Stimulated activated CD4-positive, alpha-beta T cell treated with anti-CD3 and anti-CD28 coated beads, Interleukin-15, amount 100 ng/mL, for 48 hours (primary cell): ENCODE measurements at places on chromosomes 2 and 18.

- DNase-seq = no peak
Observed at GRCh38 chr2:186718903-186719302, 25.0 kb downstream of the FAM171B start.

DNA sequence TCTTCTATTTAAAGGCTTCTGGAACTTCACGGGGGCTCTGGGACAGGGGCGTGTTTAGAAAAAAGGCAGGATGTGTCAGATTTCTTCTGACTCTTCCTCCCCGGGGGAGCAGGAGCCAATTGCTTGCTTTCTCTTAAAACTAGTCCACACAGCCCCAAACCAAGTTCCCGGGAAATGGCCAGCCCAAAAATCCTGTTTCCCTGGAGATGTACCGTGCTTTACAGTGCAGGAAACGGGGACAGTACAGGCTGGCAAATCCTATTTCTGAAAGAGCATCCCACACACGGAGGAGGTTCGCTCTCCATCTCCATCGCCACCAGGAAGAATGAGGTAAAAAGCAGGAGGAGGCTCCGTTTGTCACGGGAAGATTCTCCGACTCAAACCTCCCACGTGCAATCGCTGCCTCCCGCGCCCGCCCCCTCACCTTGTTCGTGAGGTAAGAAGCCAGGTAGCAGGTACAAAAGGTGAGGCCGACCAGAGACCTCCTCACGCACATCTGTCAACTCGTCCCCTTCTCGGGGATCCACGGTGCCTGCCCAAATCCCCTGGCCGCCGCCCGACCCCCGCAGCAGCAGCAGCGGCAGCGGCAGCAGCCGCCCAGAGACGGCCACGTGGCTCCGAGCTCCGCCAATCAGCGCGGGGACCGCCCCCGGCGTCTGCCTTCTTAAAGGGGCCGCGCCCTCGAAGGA, 15.6 kb upstream of the RIOK3 start:
- peak; percentile 75 for DNase-seq

DNA sequence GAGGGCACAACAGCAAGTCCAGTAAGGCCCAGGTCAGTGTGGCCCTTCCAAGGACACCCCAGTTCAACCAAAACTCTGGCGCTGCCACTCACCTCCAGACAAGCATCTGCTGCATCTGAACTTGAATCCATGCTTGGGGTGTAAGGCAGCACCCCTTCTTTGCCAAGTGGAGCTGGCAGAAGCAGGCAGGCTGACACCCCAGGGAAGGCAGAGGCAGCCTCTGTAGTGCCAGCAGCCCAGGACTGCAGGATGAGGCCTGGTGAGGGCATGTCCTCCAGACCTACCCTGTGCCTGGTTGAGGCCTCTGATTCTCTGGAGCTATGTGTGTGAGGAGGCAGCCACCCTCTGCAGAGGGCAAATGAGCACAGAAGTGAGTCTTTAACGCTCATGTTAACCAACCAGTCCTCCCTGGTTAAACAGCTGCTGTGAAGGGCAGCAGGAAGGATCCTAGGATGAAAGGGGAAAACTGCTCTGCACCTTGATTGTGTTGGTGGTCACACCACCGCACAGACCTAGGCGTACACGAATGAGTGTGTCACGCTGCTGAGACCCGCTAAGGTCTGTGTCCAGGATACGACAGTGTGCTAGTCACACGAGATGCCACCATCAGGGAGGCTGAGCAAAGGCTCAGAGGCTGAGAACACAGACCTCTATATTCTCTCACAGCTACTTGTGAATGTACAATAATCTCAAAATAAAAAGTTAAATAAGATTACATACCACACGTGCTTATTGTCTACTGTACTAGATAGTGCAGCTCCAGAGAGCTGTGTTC, 2.2 kb downstream of the PARD6G start:
- no peak for DNase-seq

DNA sequence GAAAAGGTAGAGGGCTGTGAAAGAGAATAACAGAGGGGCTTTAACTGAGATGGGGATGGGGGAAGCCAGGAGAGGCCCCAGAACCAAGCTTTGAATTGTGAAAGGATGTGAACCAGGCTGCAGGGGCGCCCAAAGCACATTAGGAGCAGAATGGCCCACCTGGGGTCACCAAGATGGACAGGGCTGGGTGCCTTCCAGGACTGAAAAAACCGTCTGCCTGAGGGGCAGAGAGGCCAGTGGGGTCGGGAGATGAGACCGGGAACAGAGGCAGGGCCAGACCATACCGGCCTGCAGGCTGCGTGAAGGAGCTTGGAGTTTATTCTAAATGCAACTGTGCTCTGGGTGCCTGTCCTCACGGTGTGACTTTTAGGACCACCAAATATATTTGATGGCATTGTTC, 29.1 kb upstream of the FAM136A start:
- DNase-seq = no peak

- DNase-seq = peak; percentile 56
Observed at GRCh38 chr2:237674731-237675276, 47.4 kb downstream of the LRRFIP1 start.

DNA sequence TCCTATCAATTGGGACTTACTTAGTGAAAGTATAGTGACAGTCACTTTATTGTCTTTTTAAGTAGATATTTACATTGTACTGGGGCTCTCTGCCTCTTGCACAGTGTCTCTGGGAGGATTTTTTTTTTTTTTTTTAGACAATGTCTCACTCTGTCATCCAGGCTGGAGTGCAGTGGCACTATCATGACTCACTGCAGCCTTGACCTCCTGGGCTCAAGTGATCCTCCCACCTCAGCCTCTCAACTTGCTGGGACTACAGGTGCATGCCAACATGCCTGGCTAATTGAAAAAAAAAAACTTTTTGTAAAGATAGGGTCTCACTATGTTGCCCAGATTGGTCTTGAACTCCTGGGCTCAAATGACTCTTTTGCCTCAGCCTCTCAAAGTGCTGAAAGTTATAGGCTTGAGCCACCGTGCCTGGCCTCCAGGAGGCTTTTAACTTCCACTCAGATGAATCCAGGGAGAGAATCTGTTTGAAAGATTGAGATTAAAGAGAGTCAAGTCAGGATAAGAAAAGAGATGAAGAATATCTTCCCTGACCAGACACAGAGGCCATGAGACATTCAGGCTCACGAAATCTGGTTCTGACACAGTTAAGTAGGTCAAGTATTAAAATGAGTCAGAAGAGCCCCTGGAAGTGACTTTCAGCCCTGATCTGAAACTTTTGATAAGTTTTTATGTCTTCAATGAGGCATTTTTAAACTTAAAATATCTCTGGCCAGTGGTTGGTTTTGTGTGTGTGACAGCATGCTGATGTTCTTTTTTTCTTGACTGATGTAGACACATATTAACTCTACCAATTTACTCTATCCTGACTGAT, 18.3 kb downstream of the ARHGEF33 start:
- no peak for DNase-seq

GRCh38 chr2:150919901-150920300, 341.8 kb downstream of the RBM43 start:
- no peak for DNase-seq

DNA sequence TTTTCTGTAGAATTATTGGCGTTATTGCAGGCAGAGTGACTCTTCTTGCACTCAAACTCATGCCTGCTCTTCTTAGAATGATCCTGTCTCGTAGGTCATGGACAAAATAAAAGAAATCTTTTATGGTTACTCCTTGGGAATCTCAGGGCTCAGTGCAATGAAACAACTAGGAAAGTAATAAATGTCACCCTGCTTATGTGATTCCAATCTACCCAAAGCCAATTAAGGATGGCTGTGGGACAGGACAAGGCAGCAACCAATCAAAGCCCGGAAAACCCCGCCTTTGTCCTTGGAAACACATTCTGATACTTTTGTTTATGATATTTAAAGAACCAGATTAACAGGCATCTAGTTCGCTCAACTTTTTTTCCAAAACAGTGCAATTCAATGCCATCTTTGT, 53.0 kb downstream of the GRB14 start:
- DNase-seq = no peak

DNA sequence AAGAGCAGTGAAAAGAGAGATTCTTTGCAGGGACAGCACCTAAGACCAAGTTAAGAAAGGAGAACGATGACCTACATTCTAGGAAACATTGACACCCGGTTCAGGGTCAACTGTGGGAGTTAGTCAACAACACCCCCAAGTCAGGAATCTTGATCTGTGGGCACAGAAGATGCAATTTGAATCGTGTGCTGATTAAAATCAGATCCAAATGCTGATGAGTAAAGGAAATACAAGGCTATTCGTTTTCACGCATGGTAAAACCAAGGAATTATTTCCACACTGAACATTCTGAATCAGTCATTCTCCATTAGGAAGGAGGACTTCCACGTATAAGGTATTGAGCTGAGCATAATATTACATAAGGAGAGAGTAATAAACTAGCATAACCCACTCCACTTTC, 124.2 kb downstream of the COPS8 start:
- DNase-seq = no peak

DNA sequence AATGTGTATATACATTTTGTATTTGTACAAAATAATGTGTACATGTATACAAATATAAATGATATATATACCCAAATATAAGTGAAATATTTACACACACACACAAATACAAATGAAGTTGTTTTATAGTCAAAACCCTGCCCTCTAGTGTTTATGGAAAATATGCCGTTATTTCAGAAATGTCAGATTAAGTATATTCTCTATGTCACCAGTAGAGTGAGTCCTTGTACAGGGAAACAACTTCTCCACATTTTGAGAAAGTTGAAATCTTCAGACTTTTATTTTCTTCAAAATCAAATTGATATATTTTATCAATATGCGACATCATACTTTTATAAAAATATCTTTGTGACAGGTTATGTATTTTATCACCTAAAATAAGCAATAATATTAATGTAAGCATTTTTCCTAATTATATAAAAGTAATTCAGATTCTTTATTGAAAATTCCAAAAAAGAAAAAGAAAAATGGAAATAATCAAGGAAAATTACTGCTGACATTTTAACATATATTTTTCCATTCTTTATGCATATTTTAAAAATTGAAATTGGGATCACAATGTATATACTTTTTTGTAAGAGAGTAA, 22.4 kb downstream of the ARL6IP6 start:
- no peak for DNase-seq

- DNase-seq = no peak
Observed at GRCh38 chr2:20509770-20510490, 63.1 kb downstream of the RHOB start.

DNA sequence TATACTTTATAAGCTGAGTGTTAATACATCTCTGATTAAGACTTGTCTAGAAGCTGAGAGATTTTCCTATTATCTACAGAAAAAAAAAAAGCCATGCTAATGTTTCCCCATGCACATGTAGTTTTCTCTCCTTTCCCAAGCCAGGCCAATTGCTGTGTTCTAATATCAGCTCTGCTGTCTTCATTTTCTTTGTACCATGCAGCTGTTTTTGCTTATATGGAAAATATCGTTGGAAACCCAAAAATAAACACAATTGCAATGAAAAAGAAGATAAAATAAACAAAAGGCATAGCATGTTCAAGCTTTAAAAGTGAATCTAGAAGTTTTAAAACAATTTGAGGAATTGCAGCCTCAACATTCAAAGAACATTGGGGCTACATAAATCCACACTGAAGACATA, 817.4 kb upstream of the ACVR2A start:
- DNase-seq = no peak

DNA sequence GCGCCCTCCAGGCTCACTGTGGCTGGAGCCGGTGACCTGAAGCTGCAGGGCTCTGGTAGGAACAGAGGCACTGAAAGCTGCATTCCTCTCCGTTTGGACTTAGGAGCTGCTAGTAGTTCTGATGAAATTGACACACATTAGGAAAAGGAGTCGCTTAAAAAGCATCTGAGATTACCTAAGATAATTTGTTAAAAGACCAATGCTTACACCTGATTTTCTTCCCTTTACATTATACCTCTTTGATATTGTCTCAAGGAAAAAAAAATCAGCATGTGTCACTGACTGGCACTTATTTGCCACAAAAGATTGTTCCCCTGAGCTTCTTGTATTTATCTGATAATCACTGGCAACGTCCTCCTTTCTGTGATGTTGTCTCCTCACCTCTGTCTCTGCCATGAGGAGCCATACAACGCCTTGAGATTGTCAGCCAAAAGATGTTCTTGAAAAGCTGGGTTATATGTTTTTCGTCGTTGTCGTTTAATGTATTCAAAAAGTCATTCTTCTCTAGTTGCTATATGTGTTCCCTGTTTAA, 618 bp upstream of the CHN1 start:
- no peak for DNase-seq

DNA sequence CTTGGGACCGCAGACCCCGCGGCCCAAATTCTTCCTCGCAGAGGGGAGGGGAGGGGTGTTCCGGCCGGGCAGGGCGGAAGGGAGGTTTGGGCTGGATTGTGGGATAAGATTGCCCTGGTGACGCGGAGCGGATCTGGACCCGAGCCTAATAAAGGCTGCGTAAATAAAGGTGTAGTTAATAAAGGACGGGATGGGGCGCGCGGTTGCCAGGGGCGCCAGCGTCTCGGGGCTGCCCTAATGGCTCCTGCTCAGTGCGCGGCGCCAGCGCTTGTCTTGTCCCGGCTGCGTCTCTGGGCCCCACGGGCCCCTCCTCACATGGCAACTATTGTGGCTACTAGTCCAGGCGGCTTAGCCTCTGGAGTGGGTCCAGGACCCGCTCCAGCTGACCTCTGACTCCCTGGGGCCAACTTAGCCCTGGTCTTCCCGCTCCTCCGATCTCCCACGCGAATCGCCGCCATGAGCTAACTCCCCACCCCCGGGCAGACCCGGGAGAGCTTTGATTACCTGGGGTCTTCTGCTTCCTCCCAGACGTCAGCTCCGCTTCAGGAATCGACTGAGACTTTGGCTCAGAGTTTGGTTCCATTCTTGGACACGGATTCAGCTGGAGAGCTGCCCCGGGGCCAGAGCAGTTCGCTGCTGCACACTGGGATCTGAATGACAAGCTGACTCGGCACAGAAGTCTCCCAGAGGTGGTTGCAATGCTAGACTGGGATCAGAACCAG, 36.5 kb downstream of the SLC25A52 start:
- DNase-seq = no peak

GRCh38 chr2:195049372-195050031, 607.5 kb upstream of the SLC39A10 start:
- no peak for DNase-seq

DNA sequence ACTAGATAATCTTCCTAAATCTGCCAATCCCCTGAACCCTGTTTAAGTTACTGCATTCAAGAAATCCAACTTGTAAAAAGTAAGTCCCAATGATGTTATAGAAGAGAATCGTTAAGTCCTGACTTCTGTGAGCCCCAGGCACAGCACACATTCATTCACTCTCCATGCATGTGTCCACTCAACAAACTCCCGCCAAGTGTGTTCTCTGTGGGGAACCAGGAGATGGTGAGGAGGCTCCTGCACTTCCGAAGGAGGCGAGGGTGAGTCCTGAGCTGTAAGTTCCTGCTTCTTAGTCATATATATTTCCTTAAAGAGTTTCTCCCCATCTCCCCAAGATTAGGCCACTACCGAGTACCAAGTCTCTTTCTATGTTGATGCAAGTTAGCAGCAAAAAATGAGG, 635.0 kb upstream of the ID2 start:
- no peak for DNase-seq
